ENCODE measurements at places on chromosomes 16 and 17. TPM values are rescaled to one million over a fixed set of nuclear protein-coding genes. Genes with fewer than 3 reads are reported as not detected.

The SEZ6 gene
- total RNA-seq, result 0.31 TPM

The SHISA9 gene
- total RNA-seq, result not detected

The RNU2-1 gene
- 5,951 TPM for total RNA-seq

The PDILT gene
- not detected for total RNA-seq

The METTL22 gene
- 23.2 TPM for total RNA-seq

The TAC4 gene
- total RNA-seq, result not detected

- DNase-seq, result no peak
- H3K4me3 ChIP-seq, result no peak overlapping the region
- peaks cover 4% of the 10 kb centered on the region for H3K27me3 ChIP-seq
Measured at GRCh38 chr17:34382621-34383124, 19.6 kb upstream of the CCL1 start.

DNA sequence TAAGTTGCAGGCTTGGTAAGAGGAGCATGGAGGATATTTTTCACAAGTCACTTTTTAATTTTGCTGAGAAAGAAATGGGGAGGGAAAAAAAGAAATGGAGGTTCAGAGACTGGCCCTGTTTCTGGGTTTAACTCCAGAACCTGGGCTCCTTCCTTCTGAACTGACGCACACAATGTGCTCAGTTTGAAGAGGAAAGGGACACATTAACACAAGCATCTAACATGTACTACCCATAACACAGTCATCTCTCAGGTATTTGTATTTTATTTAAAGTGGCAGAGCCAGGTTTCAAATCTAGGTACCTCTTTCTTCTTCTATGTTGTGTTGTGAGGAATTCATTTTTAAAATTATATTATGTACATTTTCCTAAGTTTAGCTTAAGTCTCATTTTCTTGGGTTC, 5.3 kb upstream of the TMEM100 start:
- no peak overlapping the region for H3K4me3 ChIP-seq
- H3K4me1 ChIP-seq, result no peaks in the 10 kb centered on the region
- no peak for DNase-seq

- no peaks in the 10 kb centered on the region for H3K27me3 ChIP-seq
- peaks cover 32% of the 10 kb centered on the region for H3K4me1 ChIP-seq
- H3K4me3 ChIP-seq, result no peak overlapping the region
- DNase-seq, result no peak
Measured at GRCh38 chr16:68452176-68452575, 3.9 kb upstream of the SMPD3 start.

- H3K4me1 ChIP-seq, result peaks cover 20% of the 10 kb centered on the region
- no peak for DNase-seq
- H3K27ac ChIP-seq, result no peak overlapping the region
- no peaks in the 10 kb centered on the region for H3K36me3 ChIP-seq
Measured at GRCh38 chr16:57818377-57819064, 16.2 kb upstream of the KIFC3 start.

DNA sequence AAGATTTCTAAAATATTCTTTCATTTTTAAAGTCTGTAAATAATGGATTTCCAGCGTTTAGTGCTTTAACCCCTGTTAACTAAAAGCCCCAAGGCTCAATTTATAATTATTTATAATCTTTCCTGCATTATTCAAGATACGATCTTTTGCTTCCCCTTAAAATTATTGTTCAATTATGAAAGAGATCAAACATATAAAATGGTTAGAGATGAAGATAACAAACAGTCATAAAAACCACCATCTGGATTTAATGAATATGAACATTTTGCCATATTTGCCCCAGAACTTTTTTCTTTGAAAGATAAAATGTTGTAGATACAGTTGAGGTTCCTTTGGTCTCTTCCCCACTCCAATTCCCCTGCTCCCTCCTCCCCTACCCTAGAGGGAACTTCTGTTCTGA, 17.6 kb downstream of the WWP2 start:
- peaks cover 3% of the 10 kb centered on the region for H3K4me1 ChIP-seq
- peaks cover 14% of the 10 kb centered on the region for H3K36me3 ChIP-seq
- H3K27ac ChIP-seq, result no peak overlapping the region
- DNase-seq, result no peak
- H3K27me3 ChIP-seq, result no peaks in the 10 kb centered on the region

DNA sequence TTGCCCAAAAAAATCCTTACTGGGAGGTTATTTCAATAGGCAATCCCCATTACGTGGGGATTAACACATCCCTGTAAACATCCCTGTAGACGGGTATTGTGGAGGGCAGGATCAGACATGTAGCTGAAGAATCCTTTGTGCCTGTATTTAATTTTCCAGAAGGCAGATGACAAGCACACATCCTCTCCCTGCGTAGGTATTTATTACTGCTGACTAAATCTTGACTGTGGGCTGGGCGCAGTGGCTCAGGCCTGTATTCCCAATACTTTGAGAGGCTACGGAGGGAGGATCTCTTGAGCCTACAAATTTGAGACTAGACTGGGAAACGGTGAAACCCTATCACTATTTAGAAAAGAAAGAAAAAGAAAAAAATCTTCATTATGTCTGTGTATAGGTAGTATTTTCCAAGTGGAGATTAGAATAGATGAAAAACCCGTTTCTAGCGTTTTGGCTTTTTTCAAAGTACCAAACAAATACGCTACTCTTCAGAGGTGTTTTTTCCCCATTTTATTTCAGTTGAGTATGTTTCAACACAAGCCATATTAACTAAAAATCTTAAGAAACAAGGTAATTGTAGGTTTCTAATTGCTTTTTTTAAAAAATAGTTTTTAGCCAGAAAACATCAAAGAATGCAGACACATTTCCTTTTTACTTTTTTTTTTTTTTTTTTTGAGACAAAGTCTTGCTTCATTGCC, 1.5 kb upstream of the MARF1 start:
- no peak overlapping the region for H3K4me3 ChIP-seq
- H3K27ac ChIP-seq, result peak overlapping the region; percentile 99
- no peaks in the 10 kb centered on the region for H3K27me3 ChIP-seq
- peaks cover 27% of the 10 kb centered on the region for H3K4me1 ChIP-seq
- no peak for DNase-seq
- peaks cover 2% of the 10 kb centered on the region for H3K36me3 ChIP-seq

GRCh38 chr17:57939797-57940196, 15.4 kb downstream of the CUEDC1 start:
- H3K27ac ChIP-seq, result no peak overlapping the region
- H3K27me3 ChIP-seq, result peaks cover 3% of the 10 kb centered on the region
- H3K4me1 ChIP-seq, result peaks cover 4% of the 10 kb centered on the region
- H3K4me3 ChIP-seq, result no peak overlapping the region
- no peaks in the 10 kb centered on the region for H3K36me3 ChIP-seq

DNA sequence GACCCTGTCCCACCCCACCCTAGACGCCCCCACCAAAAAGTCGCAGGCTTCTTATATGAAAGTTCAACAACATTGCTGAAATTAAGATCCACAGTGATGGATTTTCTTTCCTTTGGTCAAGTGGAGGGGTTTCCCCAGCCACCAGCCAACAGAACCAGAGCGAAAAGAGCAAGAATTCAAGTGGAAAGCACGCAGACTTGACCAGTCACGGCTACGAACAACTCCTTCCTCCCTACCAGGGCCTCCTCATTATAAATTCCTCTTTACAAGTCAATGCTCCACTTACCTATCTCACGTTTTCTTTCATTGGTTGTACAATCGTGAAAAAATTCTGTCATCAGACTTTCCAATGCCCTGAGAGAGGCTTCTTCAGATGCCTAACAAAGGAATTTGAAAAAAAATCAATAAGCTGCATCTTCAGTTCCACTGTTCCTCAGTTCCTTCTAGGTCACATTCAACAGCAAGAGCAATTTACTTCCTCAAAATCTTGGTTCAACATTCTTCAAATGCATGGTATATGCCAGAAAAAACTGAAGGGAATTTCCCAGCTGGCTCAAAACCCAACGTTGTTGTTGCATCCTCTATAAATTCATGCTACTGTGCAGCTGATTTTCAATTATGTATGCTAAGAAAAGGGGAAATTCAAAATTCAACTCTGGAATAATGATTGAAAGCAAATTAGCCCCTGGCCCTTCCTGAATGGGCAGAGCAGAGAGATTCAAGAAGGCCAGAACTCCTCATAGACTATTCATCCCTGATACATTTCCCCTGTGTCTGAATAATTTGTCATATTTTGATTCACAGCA, 30.9 kb downstream of the XPO6 start:
- H3K27ac ChIP-seq, result peak overlapping the region; percentile 18
- H3K36me3 ChIP-seq, result peaks cover 43% of the 10 kb centered on the region
- DNase-seq, result no peak
- peaks cover 57% of the 10 kb centered on the region for H3K4me1 ChIP-seq
- no peaks in the 10 kb centered on the region for H3K27me3 ChIP-seq

- H3K27me3 ChIP-seq, result no peaks in the 10 kb centered on the region
- peaks cover 26% of the 10 kb centered on the region for H3K4me1 ChIP-seq
- DNase-seq, result no peak
- H3K4me3 ChIP-seq, result no peak overlapping the region
- no peak overlapping the region for H3K27ac ChIP-seq
Measured at GRCh38 chr16:27287887-27288286, 19.3 kb upstream of the NSMCE1 start.

- no peaks in the 10 kb centered on the region for H3K27me3 ChIP-seq
- H3K27ac ChIP-seq, result no peak overlapping the region
- no peaks in the 10 kb centered on the region for H3K36me3 ChIP-seq
- no peak for DNase-seq
Measured at GRCh38 chr17:54907376-54907775, 6.7 kb downstream of the TOM1L1 start.

DNA sequence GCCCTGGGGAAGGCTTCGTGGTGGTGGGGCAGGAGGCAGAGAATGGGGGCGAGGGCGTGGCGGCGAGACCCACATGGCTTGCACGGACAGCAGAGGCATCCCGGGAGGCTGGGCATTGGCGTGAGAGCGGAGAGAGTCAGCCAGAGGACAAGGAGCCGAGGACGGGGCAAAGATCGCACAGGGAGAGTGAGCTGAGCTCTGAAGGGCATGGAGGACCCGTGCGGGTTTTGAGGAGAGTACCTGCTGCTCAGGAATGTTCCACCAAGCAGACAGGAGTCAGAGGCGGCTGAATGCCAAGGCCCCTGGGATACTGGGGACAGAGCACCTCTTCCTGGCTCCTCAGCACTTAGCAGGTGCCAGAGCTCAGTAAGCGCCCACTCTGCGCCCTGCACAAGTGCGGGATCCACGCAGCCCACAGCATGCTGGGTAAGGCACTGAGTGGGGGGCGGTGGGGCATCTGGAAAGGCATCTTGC, 47.8 kb downstream of the ARHGAP27 start:
- H3K27ac ChIP-seq, result no peak overlapping the region
- H3K4me1 ChIP-seq, result peaks cover 10% of the 10 kb centered on the region
- H3K36me3 ChIP-seq, result no peaks in the 10 kb centered on the region
- no peak overlapping the region for H3K4me3 ChIP-seq
- DNase-seq, result no peak
- H3K27me3 ChIP-seq, result no peaks in the 10 kb centered on the region

DNA sequence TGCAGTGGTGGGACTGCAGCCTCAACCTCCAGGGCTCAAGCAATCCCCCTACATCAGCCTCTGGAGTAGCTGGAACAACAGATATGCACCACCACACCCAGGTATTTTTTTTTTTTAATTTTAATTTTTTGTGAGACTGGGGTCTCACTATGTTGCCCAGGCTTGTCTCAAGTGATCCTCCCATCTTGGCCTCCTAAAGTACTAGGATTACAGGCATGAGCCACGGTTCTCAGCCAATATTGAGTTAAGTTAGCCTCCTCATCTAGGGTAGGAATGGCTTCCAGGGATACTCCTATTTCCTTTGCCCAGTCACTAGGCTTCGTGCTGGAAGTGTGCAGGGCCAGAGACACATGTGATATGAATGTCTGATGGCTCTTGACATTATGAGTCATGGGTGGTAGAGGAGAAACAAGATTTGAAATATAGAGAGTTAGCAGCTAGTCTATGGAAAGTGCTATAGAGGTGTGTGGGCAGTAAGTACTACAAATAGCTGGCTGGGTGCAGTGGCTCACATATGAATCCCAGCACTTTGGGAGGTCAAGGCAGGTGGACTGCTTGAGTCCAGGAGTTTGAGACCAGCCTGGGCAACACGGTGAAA, 8.0 kb upstream of the HES7 start:
- H3K36me3 ChIP-seq, result no peaks in the 10 kb centered on the region
- no peak overlapping the region for H3K4me3 ChIP-seq
- H3K27ac ChIP-seq, result no peak overlapping the region
- H3K27me3 ChIP-seq, result no peaks in the 10 kb centered on the region
- no peak for DNase-seq

DNA sequence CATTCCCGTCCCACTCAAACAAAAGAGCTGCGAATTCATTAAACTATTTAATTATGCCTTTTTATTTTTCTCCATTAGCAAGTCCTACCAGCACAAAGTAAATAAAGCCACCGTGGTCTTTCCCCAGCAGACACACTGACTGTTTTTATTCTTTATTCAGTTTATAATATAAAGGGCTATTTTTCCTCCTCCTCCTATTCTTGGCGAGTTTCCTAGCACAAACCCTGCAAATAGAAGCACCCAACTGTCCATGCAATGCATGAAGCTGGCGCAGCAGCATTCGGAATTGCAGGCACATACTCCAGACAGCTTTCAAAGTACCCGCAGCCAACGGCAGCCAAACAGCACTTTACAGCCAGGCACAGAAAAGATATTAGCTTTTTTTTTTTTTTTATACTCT, 583.4 kb upstream of the PSMD7 start:
- H3K4me3 ChIP-seq, result no peak overlapping the region
- no peaks in the 10 kb centered on the region for H3K36me3 ChIP-seq
- H3K27ac ChIP-seq, result no peak overlapping the region

DNA sequence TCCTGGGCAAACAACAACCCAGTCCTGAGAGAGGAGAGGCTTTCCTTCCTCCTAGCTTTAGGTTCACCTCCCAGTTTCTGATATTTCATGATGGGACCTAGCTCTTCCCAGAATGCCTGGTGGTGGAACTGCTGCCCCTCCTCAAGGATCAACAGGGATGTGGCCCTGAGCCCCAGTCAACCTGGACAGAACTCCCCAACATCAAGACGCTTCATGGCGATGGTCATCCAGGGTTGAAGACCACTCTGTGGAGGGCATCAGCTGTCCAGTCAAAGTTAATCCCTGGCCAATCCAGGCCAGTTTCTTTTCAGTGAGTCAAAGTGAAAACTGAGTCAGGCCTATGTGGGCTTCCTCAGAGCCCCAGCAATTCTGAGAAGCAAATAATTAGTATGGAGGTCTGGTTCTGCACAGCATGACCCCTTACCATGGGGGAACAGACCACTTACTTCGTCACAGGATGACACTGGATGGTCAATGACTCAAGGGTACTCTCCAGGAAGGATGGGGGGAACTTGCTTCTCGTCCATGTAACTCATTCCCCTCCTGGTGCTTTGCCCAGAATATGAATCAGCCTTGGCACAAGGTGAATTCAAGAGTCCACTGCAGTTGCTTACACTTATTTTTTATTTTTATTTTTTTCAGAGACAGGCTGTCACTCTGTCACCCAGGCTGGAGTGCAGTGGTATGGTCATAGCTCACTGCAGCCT, 14.7 kb upstream of the XYLT2 start:
- no peaks in the 10 kb centered on the region for H3K27me3 ChIP-seq
- no peak overlapping the region for H3K4me3 ChIP-seq
- no peaks in the 10 kb centered on the region for H3K4me1 ChIP-seq
- no peaks in the 10 kb centered on the region for H3K36me3 ChIP-seq
- no peak for DNase-seq

DNA sequence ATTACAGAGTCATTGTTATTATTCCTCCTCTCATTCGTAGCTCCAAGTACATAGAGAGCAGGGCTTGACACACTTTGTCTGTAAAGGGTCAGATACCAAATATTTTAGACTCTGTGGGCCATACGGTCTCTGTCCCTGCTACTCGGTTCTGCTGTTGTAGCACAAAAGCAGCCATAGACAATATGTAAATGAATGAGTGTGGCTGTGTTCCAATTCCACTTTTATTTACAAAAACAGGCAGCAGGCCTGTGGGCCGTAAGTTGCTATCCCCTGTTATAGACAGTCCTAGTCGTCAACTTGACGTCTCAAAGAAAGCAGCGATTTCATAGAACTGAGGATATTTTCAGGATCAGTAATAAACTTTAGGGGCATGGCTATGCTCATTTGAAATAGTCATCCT, 161.6 kb downstream of the MSI2 start:
- H3K27me3 ChIP-seq, result no peaks in the 10 kb centered on the region
- DNase-seq, result no peak
- no peak overlapping the region for H3K4me3 ChIP-seq
